Posterior cingulate gyrus (tissue), 11 donors: ENCODE measurements at places on chromosomes 12 and 14.
A peak's percentile ranks its signal among the peaks of the same experiment; 100 is the strongest.

DNA sequence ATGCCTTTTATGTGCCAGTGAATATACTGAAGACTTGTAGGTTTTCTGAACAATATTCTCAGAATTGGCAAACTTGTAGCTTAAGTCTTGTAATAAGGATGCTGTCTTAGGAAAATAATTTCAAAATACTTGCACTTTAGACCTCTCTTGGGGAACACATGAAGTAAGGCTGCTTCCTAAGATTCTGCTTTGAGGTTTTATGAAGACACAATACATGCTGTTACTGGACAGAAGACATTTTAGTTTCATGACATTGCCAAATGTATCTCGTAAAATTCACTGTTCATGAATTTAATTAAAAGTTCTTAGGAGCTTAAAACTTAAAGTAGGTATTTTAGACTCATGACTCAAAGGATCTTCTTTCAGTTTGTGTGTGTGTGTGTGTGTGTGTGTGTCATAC is 80.7 kb downstream of the RAD51B start:
- no peak for DNase-seq

- DNase-seq = no peak
These were observed 118.6 kb downstream of the APAF1 start for GRCh38 chr12:98763656-98764055.

DNA sequence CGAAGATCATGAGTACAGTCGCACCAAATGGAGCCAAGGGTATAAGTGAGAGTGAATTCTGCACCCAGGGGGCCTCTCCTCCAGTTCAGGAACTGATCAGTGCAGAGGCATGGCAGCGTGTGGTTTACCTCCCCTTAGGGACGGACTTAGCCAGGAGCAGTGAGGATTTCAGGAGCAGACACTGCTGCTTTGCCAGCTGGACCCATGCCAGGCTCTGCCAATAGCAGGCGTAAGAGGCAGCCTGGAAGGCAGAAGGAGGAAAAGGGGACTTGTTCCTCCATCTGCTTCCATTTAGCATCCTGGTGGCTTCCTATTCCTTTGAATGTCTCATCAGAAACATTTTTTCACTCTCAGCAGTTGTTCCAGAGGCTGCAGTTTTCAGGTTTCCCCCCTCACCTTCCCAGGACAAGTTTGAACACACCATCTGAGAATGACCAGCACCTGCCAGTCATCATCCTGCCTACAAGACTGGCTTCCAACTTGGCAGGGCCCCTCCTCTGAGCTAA is 137.0 kb upstream of the LMNTD1 start:
- peak; percentile 23 for DNase-seq

DNA sequence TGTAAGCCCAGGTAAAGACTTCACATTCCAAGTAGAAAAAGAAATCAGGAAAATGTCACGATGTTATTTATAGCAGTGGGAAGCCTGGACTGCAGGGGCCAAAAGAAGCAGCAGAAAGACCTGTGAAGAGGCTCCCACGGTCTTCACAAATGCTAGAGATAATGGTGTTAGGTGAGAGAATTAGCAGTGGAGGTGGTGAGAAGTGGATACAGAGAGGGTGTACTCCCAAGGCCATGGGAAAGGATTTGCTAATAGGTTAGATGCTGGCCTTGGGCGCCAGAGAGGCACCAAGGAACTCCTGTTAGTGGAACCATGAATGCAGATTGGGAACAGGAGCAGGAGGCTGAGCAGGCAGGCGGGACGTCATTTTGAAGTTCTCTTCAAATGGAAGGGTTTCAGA is 386.1 kb downstream of the C12orf75 start:
- DNase-seq = no peak

GRCh38 chr12:79063258-79063657 is 198.7 kb downstream of the SYT1 start:
- DNase-seq = no peak

DNA sequence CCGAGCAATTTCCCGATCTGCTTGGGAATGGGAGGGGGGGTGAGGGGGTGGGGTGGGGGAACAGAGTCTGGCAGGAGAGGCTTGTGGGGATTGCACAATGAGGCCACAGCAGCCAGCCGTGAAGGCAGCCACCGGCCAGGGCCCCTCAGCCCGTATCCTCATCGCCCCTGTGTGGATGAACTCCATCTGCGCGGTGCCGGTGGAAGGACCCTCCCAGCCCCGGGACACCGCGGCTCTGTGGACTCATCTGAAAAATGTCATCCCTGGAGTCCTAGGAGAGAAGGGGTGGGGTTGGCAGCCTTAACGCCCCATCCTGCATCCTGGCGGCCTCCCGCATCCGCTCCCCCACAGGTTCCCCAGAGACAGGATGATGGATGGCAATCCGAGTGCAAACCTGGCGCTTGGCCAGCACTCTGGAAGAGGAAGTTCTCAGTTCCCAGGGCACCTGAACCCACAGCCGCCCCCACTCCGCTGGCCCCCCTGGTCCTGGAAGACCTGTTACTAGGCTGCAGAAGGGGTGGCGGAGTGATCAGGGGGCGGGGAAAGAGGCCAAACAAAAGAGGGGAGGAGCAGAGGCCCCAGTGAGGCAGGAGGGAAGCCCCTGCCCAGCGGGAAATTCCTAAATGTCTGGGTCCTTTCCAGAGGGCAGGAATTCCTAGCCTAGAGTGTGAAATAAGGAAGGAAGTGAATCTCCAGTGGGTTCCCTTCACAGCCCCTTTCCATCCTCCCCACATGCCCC is 1.2 kb upstream of the TNFAIP2 start:
- no peak for DNase-seq

GRCh38 chr12:96500693-96501092 is 11.3 kb downstream of the CFAP54 start:
- DNase-seq = no peak

GRCh38 chr12:71691504-71692129 is 5.7 kb downstream of the TMEM19 start:
- DNase-seq = no peak

DNA sequence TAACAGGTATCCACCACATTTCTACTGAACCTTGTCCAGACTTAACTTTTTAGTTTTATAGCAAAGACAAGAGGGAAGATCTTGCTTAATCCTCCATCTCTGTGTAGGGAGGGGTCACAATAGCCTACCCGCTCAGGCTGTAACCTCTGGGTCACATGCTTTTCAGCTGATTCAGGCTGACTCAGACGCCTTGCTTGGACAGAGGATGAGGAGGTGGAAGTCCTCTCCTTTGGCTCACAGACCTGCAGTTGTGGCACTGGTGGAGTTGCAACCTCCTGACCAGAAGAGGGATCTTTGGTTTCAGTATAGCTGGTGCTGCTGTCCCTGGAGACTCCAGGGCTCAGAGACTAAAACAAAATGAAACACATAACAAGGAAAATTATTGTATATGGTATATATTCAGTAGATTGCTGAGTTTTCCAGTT is 16.2 kb downstream of the ACIN1 start:
- DNase-seq = no peak

DNA sequence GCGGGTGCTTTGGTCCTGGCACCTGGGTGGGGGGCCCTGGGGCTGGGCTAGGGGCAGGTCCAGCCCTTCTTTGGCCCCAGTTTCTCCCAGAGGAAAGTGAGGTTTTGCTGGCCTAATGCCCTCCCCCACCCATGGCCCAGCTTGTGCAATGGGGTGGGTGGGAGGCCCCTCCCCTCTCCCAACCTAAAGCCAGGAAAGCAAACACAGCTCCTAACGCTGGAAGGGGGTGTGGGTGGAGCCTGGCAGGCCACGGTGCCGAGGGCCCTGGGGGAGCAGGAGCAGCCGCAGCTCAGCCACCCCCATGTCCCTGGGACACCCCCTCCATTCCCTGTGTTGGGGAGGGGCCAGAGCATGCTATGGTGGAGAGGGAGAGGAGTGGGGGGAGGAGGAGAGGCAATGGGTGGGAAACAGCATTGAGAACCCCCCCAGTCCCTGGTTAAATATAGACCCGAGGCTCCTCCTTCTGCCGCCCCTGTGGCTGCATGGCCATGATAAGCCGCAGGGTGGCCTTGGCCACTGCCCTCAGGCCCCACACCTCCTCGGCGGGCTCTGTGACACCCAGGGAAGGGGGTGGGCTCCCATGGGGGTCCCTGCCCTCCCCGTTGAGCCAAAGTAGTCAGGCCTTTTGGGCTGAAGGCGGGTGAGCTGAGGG is 4.7 kb downstream of the EXOC3L4 start:
- DNase-seq = no peak
